ENCODE measurements at places on chromosomes 5 and 9.
A peak's percentile ranks its signal among the peaks of the same experiment; 100 is the strongest.

- H3K4me3 ChIP-seq = no peak overlapping the region
- DNase-seq = peak; percentile 3
- peaks cover 3% of the 10 kb centered on the region for H3K4me1 ChIP-seq
- H3K36me3 ChIP-seq = no peaks in the 10 kb centered on the region
- no peak overlapping the region for H3K27ac ChIP-seq
Observed at GRCh38 chr9:138043411-138044345, 166.1 kb downstream of the CACNA1B start.

DNA sequence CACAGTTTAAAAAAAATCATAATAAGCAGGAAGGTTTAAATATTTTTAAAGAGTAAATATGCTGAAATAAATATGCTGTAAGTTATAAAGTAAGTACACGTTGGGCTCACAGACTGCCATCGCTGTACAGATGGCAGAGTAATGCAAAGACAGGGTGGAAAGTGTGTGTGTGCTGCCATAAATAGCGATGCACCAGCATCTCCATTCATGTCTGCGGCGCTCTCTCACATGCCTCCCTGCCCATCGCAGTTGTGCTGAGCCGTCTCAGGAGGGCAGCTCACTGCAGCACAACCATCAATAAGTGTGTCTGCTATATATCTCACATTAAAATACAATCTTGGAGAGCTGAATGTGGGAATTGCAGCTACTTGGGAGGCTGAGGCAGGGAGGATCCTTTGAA is 14.3 kb downstream of the MOCS2 start:
- H3K36me3 ChIP-seq = peaks cover 10% of the 10 kb centered on the region
- no peaks in the 10 kb centered on the region for H3K4me1 ChIP-seq
- no peak for DNase-seq

DNA sequence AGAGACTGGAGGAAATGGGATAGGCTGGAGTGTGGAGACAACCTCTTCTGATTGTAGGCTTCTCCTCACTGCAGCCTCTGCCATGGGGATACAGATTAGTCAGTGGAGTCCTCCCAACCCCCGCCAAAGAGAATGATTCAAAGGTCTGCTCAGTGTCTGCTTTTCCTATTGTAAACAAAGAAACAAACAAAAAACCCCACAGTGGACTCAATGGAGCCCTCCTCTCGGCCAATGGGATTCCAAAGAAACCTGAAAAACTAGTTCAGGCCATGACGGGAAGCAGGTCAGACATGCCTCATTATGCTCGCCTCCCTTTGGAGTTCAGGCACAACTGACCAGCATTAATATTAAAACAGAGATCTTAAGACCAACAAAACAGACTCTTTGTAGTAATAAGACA is 85.8 kb downstream of the SEC61B start:
- DNase-seq = no peak
- H3K27ac ChIP-seq = no peak overlapping the region
- no peaks in the 10 kb centered on the region for H3K4me1 ChIP-seq
- peaks cover 4% of the 10 kb centered on the region for H3K27me3 ChIP-seq

GRCh38 chr9:72601615-72602014 is 80.2 kb downstream of the TMC1 start:
- no peak overlapping the region for H3K27ac ChIP-seq
- peaks cover 1% of the 10 kb centered on the region for H3K27me3 ChIP-seq
- no peaks in the 10 kb centered on the region for H3K36me3 ChIP-seq
- no peak for DNase-seq
- no peak overlapping the region for H3K4me3 ChIP-seq
- no peaks in the 10 kb centered on the region for H3K4me1 ChIP-seq

DNA sequence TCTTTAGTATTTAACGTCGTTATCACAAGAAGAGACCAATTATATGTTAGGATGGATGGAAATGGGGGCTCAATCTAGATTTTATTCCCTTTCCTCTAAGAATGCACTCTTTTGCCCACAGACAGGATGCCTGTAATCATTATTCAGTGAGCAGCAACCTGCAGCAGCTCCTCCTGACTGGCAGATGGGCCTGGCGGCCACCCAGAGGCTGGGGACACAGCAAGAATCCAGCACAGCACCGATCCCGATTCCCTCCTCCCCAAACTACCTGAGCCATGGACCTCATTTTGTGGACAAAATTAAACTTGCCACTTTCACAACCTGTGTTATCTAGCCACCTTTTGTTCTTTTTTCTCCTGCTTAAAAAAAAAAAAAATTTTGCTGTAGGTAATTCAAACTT is 101.0 kb downstream of the USP20 start:
- DNase-seq = no peak
- peaks cover 16% of the 10 kb centered on the region for H3K36me3 ChIP-seq
- no peak overlapping the region for H3K27ac ChIP-seq
- H3K27me3 ChIP-seq = no peaks in the 10 kb centered on the region
- H3K4me3 ChIP-seq = no peak overlapping the region
- peaks cover 20% of the 10 kb centered on the region for H3K4me1 ChIP-seq

DNA sequence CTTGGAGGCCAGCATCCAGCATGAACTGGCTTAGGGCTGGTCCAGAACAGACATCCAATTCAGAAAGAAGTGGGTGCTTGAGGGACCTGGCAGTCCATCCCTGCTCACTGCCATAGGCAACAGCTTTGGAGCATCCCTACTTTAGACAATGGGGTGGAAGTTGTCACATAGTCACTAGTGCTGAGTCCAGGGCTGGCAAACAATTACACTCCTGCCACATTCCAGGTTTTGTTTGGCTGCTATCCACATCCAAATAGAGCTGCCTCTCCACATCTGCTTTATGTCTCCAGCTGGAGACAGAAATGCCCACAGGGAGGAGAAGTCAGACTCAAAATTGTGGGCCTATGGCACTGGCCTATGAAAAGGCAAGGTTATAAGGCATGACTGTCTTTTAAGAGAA is 7.0 kb downstream of the FSTL4 start:
- no peaks in the 10 kb centered on the region for H3K4me1 ChIP-seq
- H3K4me3 ChIP-seq = no peak overlapping the region
- no peak overlapping the region for H3K27ac ChIP-seq
- no peaks in the 10 kb centered on the region for H3K36me3 ChIP-seq
- DNase-seq = no peak
- H3K27me3 ChIP-seq = peaks cover 10% of the 10 kb centered on the region

DNA sequence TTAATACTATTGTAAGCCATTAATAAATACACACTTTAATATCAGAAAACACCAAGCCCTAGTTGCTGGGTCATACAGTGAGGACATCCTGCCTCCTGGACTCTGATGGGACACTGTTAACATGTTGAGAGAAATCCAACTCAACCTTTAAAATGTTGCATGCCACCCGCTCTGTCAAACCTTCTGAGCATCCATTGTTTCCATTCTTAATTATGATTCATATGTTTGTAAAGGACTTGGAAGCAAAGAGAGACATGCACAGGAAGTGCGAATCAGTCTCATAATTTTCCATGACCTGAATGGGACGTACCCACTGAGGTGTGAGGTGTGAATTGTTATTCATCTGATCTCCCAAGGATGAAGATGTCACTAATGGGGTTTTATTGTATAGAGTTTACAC is 186.4 kb downstream of the CAAP1 start:
- H3K27ac ChIP-seq = no peak overlapping the region
- H3K4me3 ChIP-seq = no peak overlapping the region
- H3K27me3 ChIP-seq = peaks cover 6% of the 10 kb centered on the region
- no peaks in the 10 kb centered on the region for H3K36me3 ChIP-seq

DNA sequence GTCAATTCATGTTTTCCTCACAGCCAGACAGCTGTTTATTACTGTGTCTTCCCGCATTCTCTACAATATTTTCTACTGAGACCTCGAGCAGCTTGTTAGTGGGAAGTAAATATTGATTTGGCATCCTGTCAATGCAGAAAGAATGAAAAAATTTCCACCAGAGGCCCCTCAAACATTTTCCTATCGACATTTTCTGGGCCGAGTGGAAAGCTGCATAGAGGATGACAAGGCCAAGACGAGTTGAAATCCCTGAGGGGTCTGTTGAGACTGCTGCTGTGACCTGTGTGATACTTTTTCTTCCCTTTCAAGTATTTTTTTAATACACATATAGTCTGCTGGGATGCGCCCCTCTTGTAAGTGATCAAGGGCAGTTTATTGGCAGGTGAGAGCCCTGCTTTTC is 91.4 kb upstream of the SH3GL2 start:
- no peaks in the 10 kb centered on the region for H3K27me3 ChIP-seq
- H3K36me3 ChIP-seq = no peaks in the 10 kb centered on the region
- DNase-seq = no peak
- H3K4me1 ChIP-seq = no peaks in the 10 kb centered on the region

- H3K36me3 ChIP-seq = no peaks in the 10 kb centered on the region
- no peak overlapping the region for H3K27ac ChIP-seq
Observed at GRCh38 chr5:133610489-133611356, 1.6 kb downstream of the FSTL4 start.

DNA sequence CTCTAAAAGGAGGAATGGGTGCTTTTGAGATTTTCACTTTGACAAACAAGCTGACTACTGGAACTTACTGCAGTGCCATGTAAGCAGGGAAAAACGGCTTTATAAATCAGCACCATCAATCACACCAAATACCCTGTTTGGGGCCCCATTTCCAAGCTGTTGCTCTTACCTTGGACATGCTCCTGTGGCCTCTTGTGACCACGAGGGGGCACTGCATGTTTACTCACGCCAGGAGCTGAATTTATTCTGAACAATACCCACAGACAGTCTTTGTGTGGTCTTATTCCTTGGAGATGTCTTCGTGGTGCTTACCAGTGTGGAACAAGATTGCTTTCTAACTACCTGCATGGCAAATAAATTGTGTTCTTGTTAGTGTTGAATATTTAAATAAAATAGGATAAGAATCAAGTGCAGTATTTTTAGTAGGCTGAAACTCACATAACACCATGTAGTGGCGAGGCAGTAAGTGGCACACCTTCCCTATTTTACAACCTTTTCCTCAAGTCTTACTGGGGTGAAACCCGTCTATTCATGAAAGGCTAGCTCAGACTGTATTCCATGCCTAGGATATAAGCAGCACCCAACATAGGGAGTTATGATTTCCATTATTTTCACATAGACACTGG is 155.5 kb upstream of the NMUR2 start:
- no peaks in the 10 kb centered on the region for H3K27me3 ChIP-seq
- H3K36me3 ChIP-seq = no peaks in the 10 kb centered on the region
- no peaks in the 10 kb centered on the region for H3K4me1 ChIP-seq

DNA sequence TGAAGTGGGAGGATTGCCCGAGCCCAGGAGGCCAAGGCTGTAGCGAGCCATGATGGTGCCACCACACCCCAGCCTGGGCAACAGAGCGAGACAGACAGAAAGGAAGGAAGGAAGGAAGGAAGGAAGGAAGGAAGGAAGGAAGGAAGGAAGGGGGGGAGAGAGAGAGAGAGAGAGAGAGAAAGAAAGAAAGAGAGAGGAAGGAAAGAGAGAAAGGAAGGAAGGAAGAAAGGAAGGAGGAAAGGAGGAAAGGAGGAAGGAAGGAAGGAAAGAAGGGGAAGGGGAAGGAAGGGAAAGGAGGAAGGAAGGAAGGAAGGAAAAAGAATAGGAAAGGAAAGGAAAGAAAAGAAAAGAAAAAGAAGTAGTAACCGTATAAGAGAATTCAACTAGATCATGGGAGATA is 20.8 kb upstream of the LHFPL2 start:
- H3K4me3 ChIP-seq = no peak overlapping the region
- peak overlapping the region; percentile 17 for H3K27ac ChIP-seq
- no peak for DNase-seq
- no peaks in the 10 kb centered on the region for H3K36me3 ChIP-seq
- peaks cover 1% of the 10 kb centered on the region for H3K27me3 ChIP-seq
- H3K4me1 ChIP-seq = peaks cover 10% of the 10 kb centered on the region

- peaks cover 4% of the 10 kb centered on the region for H3K4me1 ChIP-seq
- H3K27ac ChIP-seq = no peak overlapping the region
- H3K4me3 ChIP-seq = no peak overlapping the region
- no peaks in the 10 kb centered on the region for H3K27me3 ChIP-seq
- DNase-seq = no peak
- peaks cover under 1% of the 10 kb centered on the region for H3K36me3 ChIP-seq
Observed at GRCh38 chr5:82290005-82290404, 11.9 kb upstream of the RPS23 start.

- DNase-seq = no peak
- H3K4me3 ChIP-seq = no peak overlapping the region
- no peak overlapping the region for H3K27ac ChIP-seq
- H3K36me3 ChIP-seq = peaks cover 40% of the 10 kb centered on the region
Observed at GRCh38 chr9:98766586-98766985, 29.8 kb downstream of the ANKS6 start.

GRCh38 chr5:36820900-36821299 is 55.7 kb upstream of the NIPBL start:
- H3K27me3 ChIP-seq = peaks cover 11% of the 10 kb centered on the region
- no peak overlapping the region for H3K27ac ChIP-seq
- H3K36me3 ChIP-seq = peaks cover 1% of the 10 kb centered on the region
- no peak overlapping the region for H3K4me3 ChIP-seq

GRCh38 chr9:34403554-34404380 is 27.1 kb upstream of the MYORG start:
- H3K27ac ChIP-seq = no peak overlapping the region
- H3K4me3 ChIP-seq = no peak overlapping the region
- no peaks in the 10 kb centered on the region for H3K27me3 ChIP-seq

- H3K4me1 ChIP-seq = peaks cover 8% of the 10 kb centered on the region
- H3K36me3 ChIP-seq = peaks cover 5% of the 10 kb centered on the region
- no peak overlapping the region for H3K27ac ChIP-seq
- H3K4me3 ChIP-seq = no peak overlapping the region
- no peak for DNase-seq
Observed at GRCh38 chr5:158385982-158386381, 527.0 kb upstream of the CLINT1 start.

GRCh38 chr5:60196385-60197113 is 303.0 kb upstream of the PDE4D start:
- no peaks in the 10 kb centered on the region for H3K36me3 ChIP-seq
- H3K27me3 ChIP-seq = no peaks in the 10 kb centered on the region
- DNase-seq = no peak
- no peak overlapping the region for H3K27ac ChIP-seq
- no peak overlapping the region for H3K4me3 ChIP-seq
- no peaks in the 10 kb centered on the region for H3K4me1 ChIP-seq

DNA sequence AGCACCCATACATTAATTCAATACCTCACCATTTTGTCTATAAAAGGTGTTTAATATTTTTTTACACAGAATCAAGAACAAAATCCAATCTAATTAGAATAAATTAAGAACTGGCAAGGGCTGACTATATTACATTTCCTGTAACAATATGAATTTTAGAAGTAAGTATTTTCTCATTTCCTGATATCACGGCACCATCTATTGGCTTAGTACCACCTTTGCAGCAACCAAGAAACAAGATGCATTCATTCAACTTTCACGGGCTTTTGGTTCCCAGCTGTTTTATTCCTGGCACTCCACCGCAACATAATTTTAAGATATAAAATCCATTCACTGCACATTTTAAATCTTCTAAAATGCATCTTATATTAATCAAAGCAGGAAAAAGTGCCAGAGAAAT is 20.6 kb downstream of the PSMB7 start:
- no peaks in the 10 kb centered on the region for H3K27me3 ChIP-seq
- H3K36me3 ChIP-seq = peaks cover 10% of the 10 kb centered on the region
- no peak overlapping the region for H3K27ac ChIP-seq
- DNase-seq = no peak
- peaks cover 9% of the 10 kb centered on the region for H3K4me1 ChIP-seq
- H3K4me3 ChIP-seq = no peak overlapping the region

GRCh38 chr9:15307523-15307841 is 466 bp upstream of the TTC39B start:
- H3K27me3 ChIP-seq = peaks cover 3% of the 10 kb centered on the region
- peak overlapping the region; percentile 98 for H3K4me3 ChIP-seq
- no peak for DNase-seq
- peak overlapping the region; percentile 55 for H3K27ac ChIP-seq

Data from memory B cell (primary cell).